ENCODE measurements at places on chromosomes 6 and 20.

DNA sequence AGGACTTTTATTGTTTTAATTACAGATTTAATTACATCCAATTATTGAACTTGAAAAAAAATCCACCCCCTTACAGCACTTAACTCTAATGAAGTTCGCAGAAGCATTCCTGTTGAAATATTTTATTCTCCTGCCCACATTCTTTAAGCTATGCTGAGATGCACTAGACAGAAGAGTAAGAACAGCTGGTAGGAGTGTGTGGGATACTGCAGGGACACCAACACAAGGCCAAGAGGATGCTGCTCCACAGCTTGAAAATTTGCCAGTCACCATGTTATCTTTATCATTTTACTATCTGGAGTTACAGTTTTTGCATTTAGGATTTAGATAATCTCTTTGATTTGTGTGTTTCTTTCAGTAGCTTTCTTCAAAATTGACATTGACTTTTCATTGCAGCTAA, 180.7 kb downstream of the EPHA7 start:
- no peak for DNase-seq

GRCh38 chr6:41049955-41050354, 3.0 kb upstream of the APOBEC2 start:
- no peak for DNase-seq

DNA sequence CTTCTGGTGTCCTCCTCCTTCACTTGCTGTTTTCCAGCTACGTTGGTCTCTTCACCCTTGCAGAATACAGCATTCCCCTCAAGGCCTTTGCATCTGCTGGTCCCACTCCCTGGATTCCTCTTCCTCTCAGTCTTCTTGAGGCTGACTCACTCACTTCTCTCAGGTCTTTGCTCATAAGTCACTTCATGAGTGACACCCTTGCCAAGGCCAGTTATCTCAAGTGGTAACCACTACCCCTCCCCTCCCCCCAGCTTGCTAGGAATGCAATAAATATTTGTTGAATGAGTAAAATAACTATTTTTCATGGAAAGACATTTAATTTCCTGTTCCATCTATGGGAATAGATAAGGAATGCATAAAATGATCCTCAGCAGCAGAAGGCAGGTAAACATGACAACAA, 131.7 kb downstream of the PLCB4 start:
- DNase-seq = no peak

DNA sequence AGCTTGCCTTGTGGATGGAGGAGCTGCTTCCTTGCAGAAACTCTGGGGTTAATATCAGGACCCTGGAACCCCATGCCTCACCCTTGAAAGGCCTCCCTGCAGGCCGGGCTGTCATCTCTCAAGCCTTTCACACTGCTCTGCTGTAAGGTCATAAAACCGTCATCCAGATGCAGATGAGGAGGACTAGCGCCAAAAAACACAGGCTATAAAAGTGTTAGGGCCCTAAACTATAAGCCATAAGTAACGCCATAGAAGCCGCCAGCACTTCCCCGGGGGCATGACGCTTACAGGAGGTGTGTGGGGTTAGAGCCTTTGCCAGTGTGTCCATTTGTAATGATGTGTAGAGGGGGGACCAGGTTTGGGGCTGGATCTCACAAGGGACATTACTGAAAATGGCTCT, 47.6 kb downstream of the CDH4 start:
- DNase-seq = no peak

DNA sequence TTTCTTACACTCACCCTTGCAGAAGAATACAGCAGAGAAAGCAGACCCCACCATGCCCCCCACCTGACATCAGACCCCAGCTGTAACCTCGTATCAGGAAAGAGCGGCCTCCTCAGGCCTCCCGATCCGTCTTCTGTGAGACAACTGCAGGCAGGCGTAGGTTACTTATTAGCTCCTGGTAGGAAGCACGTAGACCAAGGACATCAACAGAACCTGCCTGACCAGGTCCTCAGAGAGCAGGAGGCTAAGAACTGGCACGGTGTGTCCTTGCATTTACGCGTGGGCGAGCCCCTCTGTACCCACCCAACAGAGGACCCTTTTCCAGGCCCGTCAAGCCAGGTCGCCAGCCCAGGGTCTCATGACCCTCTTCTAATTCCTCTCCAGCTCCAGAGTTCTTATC, 51.0 kb downstream of the ABHD12 start:
- DNase-seq = no peak

- no peak for DNase-seq
Observed at GRCh38 chr6:66731310-66731709, 1024.3 kb upstream of the EYS start.

DNA sequence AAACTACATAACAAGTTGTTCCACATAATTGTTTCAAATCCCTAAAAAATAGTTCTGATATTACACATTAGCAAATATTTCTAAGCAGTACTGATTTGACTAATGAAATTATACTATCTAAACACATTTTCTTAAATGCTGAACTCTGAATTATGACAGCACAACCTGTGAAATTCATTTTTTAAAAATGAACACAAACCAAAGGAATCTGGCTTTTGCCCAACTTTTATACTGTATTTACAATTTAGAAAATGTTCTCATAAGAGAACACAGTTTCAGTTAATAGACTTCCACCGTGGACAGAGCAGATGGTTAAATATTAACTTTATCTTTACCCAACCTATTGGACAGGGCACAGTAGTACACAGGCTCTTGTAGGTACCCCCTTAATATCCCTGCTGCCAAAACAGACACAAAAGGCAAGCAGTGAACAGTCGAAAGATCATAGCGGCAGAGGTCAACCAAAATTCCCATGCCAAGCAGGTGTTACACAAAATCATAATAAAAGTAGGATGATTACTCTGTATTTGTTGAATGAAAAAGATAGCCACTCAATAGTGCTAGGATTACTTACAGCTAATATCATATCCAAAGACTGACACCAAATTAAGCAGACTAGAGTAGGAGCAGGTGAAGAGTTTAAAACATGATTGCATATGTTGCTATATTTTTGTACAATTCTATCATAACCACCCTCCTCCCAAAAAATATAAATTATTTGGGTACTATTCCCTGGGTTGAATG, 122.5 kb downstream of the RNGTT start:
- DNase-seq = no peak

GRCh38 chr20:24283186-24283585, 186.2 kb upstream of the SYNDIG1 start:
- no peak for DNase-seq

DNA sequence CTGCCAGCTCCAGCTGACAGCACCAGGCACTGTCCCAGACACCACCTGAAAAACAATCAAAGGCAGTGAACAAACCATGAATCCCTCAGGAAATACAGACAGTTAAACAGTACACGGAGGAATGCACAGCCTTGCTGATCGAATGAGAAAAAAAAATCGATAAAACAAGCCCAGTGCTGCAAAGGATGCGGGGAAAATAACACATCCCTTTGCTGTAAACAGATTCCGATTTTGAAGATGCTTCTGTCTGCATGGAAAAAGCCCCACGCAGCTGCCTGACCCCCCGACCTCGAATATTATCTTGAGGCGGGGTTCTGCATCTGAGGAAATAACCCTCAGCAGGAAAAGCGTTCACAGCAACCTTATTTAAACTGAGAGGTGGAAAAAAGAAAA, 43.9 kb downstream of the RBM38 start:
- no peak for DNase-seq

DNA sequence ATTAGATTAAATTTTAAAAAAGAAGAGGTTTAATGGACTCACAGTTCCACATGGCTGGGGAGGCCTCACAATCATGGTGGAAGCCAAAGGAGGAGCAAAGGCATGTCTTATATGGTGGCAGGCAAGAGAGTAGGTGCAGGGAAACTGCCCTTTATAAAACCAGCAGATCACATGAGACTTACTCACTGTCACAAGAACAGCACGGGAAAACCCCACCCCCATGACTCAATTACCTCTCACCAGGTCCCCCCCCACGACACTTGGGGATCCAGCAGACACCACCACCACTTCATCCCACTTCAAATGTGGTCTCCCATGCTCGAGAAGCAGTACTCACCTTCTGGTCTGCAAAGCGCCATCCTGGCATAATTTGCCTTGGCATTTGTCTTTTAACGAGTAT, 24.6 kb downstream of the MTFR2 start:
- DNase-seq = no peak

GRCh38 chr6:46454691-46455090, 36.6 kb downstream of the RCAN2 start:
- DNase-seq = no peak

- DNase-seq = no peak
Observed at GRCh38 chr6:72720464-72720863, 98.6 kb downstream of the KCNQ5 start.

GRCh38 chr6:74044417-74045096, 348.6 kb downstream of the CD109 start:
- DNase-seq = no peak

GRCh38 chr20:63957004-63957689, 931 bp upstream of the UCKL1 start:
- DNase-seq = peak; percentile 38

DNA sequence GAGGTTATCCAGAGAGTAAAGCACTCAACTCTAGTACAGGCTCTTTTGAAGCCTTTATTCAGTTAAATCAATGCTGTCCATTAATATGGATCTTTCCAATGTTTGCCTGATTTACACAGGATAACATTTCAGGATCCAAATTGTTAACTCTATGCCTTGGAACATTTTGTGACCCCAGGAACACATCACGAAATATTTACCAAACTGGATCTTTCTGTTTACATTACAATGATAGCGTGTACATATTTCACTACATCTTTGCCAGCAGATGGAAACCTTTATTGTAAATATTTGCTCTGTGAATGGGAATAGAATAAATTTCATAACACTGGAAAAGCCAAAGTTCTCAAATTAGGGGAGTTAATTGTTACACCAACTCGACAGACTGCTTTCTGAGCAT, 23.5 kb downstream of the BPIFA2 start:
- DNase-seq = no peak

All from CD4-positive, alpha-beta T cell treated with Interferon gamma for 1 hour (primary cell).